ENCODE measurements at places on chromosomes 4 and X.

GRCh38 chr4:118888666-118889311 is at the start of gene SYNPO2:
Gene SYNPO2 (plus strand): TSS chr4:118888854. CDS start chr4:118889037, 183 bp downstream.
- DNase-seq = peak; percentile 12

- DNase-seq = no peak
Observed at GRCh38 chr4:121011138-121011537, 61.2 kb downstream of the NDNF start.

DNA sequence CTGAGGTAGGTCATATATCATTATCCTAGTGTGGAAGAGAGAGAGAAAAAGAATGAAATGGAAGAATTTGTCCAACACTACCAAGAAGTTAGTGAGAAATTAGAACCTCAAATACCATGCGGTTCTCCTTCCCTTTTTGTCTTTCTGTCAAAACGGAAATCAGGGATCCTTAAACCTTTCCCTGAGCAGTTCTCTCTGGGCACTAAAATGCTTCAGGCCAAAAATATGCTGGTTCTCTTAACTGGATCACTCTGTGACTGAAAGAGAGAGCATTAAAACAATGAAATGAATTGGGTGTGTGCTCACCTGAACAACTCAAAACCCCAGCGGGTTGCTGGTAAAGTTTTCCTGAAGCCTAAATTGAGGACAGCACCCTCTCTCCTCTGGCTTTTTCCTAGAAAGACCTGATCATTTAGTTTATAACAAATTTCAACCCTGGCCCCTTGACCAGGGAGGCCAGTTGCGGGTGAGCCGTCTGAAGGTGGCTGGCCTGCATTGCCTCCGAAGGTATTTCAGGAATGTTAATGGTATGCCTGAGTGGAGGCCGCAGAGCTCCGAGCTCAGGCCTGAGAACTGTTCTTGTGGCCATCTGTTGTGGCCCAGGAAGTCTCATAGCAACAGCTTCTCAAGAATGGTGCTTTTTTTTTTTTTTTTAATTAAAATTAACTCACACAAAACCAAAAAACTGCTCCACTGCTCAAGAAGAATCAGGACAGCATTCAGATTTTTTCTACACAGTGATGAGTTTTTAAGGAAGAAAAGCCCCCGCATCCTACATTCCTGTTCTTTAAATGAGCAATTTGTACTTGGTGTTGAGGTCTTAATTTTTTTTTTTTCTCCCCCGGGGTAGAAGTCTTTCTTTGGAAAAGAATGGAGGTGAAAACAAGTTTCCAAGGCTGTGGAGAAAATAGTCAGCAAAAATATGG is 155.1 kb downstream of the SHROOM3 start:
- DNase-seq = no peak

- DNase-seq = no peak
Observed at GRCh38 chr4:55730280-55730931, 89.2 kb upstream of the EXOC1L start.

GRCh38 chr4:54574500-54574899 is 83.3 kb upstream of the KIT start:
- no peak for DNase-seq

DNA sequence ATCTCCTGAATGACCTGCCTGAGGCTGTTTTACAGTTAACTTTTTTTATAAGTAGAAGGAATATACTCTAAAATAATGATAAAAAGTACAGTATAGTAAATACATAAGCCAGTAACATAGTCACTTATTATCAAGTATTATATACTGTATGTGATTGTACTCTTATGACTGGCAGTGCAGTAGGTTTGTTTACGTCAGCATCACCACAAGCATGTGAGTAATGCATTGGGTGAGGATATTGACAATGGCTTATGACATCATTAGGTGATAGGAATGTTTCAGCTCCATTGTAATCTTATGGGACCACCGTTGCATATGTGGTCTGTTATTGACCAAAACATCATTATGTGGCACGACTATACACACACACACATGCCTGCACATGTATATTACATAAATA is 20.5 kb downstream of the NUDT9 start:
- DNase-seq = no peak

DNA sequence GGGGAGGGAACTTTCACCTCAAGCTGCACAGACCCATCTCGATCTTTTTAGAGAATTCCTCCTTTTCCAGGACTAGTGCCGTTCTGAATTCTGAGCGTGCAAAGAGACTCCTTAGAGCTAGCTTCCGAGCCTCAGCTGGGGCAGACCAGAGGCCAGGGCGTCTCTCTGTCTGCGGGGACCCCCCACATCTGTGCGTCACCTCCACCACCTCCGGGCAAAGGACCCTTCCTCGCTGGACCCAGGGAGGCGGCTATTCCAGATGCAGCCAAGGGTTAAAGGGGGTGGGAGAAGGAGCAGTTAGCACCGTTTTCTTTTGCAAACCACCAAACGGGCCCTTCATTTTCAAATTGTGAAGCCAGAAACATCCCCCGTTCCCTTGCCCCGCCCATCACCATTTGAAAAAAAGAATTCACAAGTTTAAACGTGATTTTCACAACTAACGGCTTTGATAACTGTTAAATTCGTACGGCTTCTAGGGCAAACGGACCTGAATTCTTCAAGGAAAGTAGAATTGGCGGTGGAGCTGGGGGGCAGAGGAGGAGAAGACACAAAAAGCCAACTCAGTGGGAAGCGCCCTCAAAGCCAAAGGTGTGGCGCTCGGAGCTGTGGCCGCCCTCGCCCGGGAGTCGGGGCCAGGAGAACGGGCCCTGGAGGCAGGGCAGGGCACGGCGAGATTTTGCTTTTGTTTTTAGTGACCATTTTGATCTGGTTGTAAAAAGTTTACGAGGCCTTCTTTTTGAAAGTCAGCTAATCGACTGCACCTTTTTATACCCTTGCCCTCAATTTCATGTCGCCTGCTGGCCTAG is 3.3 kb upstream of the PDGFRA start:
- DNase-seq = no peak

- no peak for DNase-seq
Observed at GRCh38 chr4:176189891-176190795, 5.2 kb downstream of the SPATA4 start.

- no peak for DNase-seq
Observed at GRCh38 chrX:122868631-122869030, 315.4 kb upstream of the GRIA3 start.

- no peak for DNase-seq
Observed at GRCh38 chr4:76023389-76023788, at the start of gene CXCL10. Gene CXCL10 (minus strand): TSS chr4:76023497. CDS start chr4:76023431, 66 bp downstream.

DNA sequence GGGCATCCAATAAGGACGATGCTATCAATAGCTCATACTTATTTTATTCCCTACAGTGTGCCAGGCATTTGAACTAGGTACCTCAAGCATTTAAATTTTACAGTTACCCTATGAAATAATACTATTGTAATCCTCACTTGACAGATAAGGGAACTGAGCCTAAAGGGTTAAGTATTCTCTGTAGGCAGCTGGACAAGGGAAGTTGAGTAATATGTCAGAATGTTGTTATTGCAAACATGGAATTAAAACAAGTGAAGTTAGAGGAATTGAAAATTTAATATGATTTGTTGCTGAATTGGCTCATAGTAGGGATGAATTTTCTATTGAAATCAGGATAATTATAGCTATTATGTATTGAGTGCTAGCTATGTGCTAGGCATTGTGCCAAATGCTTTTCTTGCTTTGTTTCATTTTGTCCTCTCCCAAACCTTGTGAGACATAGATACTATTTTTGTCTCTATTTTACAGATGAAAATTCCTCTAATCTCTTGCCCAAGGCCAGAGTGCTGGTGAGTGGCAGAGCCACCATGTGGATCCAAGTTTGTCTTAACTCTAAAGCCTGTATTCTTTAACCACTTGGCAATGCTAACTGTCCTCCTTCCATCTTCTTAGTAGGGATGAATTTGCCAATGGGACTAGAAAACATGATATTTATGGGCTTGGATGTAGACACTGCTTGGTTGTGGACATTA is 58.1 kb downstream of the TMEM164 start:
- DNase-seq = no peak

GRCh38 chr4:173448608-173449379 is 49.9 kb upstream of the SCRG1 start:
- peak; percentile 13 for DNase-seq

- no peak for DNase-seq
Observed at GRCh38 chrX:13094374-13094773, 50.0 kb upstream of the FAM9C start.

GRCh38 chr4:98612318-98613250 is 45.8 kb downstream of the TSPAN5 start:
- DNase-seq = no peak

- DNase-seq = no peak
Observed at GRCh38 chrX:106585478-106585877, 26.3 kb upstream of the RADX start.

GRCh38 chr4:156970501-156971164 is 966 bp downstream of the PDGFC start:
- DNase-seq = peak; percentile 64

DNA sequence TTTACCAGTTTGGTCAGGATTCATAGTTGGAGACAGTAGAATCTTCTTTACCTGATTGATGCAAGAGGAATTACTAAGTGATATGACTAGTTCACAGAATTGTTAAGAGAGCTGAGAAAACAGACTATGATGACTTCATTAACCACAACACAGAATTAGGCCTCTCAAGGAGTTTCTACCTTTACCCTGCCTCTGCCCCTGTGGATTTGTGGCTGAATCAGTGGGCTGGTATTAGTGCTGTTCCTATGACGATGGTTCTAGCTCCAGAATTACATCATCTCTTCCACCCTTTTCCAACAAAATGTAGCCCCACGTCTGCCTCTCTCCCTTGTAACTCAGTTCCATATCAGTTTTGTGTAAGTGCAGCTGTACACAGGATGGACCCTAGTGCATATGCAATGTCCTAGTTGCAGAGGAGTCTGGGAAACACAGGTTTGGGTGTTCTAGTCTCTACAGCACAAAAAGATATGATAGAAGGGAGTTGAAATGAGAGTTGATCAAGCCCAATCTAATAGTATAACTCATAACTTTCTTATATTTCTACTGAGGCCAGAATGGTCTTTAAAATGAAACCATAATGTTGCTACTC is 99.3 kb downstream of the ANXA5 start:
- DNase-seq = no peak

DNA sequence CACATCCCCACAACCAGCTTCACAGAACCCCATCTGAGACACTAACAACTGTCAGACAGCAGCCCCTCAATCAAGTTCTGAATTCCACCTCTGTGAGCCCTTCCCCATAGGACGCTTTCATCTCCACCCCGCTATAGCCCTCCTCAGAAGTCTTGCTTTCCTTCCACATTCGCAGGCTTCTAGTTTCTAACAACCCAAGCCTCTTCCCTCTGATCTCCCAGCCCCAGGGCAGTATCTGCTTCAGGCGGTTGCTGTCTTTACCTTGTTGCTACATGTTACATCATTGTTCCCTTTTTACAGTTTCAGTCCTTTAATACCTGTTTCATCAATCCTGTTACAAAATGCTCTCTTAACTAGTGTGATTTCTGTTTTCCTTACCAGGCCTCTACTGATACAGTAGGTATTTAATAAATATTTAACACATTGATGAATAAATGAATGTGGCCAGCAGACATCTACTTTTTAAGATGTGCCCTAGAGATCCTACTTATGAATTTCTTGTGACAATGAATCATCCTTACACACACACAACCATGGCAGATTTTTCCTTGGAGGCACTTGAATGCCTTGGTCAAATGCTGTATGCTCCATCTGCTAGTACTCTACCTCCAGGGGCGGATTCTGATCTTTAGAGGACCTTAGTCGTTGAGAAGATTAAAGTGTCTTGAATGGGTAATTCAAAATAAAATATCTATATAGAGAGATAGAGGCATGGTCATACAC is 164.7 kb upstream of the SLIT2 start:
- no peak for DNase-seq

DNA sequence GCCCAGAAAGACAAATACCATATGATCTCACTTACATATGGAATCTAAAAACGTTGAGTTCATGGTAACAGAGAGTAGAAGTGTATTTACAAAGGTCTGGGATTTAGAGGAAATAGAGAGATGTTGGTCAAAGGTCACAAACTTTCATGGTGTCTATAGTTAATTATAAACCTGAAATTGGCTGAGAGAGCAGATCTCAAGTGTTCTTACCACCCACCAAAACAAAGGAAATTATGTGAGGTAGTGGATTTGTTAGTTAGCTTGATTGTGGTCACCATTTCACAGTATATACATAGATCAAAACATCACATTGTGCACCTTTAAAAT is 186.8 kb downstream of the NWD2 start:
- DNase-seq = no peak

GRCh38 chr4:13866881-13867280 is 239.4 kb upstream of the BOD1L1 start:
- DNase-seq = no peak

GRCh38 chrX:11724122-11725017 is 33.7 kb upstream of the MSL3 start:
- DNase-seq = no peak
